T-helper 1 cell treated with Interleukin-12 subunit alpha and Interleukin-12 subunit beta and Interleukin-4 antibody, amounts not matched to agents 30 ng/mL and 1 ng/mL, for 36 hours (primary cell): ENCODE measurements at places on chromosomes 4 and X. TPM values are rescaled to one million over a fixed set of nuclear protein-coding genes. Genes with fewer than 3 reads are reported as not detected.

DCAF12L2 gene
- not detected in 2 replicates for total RNA-seq

CENPVL3 gene
- not detected in 2 replicates for total RNA-seq

DMD gene
- total RNA-seq, result 18.1 and 20.2 TPM in 2 replicates

FGG gene
- not detected in 2 replicates for total RNA-seq

TLR2 gene
- total RNA-seq, result 3.7 and 4.6 TPM in 2 replicates

NPY2R gene
- not detected in 2 replicates for total RNA-seq

CDKL2 gene
- 0.49 and 0.66 TPM in 2 replicates for total RNA-seq

ETDA gene
- total RNA-seq, result not detected in 2 replicates

AFM gene
- total RNA-seq, result not detected in 2 replicates

GRK4 gene
- 3.7 and 4.0 TPM in 2 replicates for total RNA-seq

PDLIM3 gene
- total RNA-seq, result not detected in 2 replicates

MMRN1 gene
- total RNA-seq, result 0.24 and 0.27 TPM in 2 replicates

HGFAC gene
- total RNA-seq, result not detected in 2 replicates

BEX5 gene
- total RNA-seq, result 1.4 TPM in 2 replicates

CXCL13 gene
- not detected in 2 replicates for total RNA-seq

POLN gene
- 7.6 and 9.4 TPM in 2 replicates for total RNA-seq

GBA3 gene
- not detected in 2 replicates for total RNA-seq

MCTS1 gene
- total RNA-seq, result 45.6 and 53.9 TPM in 2 replicates

TCP11X2 gene
- not detected in 2 replicates for total RNA-seq

RPS6KA6 gene
- not detected in 2 replicates for total RNA-seq

IL1RAPL1 gene
- total RNA-seq, result not detected in 2 replicates

GUF1 gene
- total RNA-seq, result 23.3 and 25.4 TPM in 2 replicates

DCX gene
- total RNA-seq, result not detected in 2 replicates

TBX22 gene
- total RNA-seq, result not detected in 2 replicates

SMIM10L2A gene
- 0.64 and 0.80 TPM in 2 replicates for total RNA-seq

HAUS3 gene
- 21.6 and 25.9 TPM in 2 replicates for total RNA-seq

ASMT gene
- 1.0 TPM in 1 of 2 replicates, not detected in the other for total RNA-seq
